ENCODE measurements at places on chromosomes 6 and 20. TPM values are rescaled to one million over a fixed set of nuclear protein-coding genes. Genes with fewer than 3 reads are reported as not detected.

EYA2 gene
- total RNA-seq = 0.10 TPM

PPP1R3G gene
- 2.0 TPM for total RNA-seq

VPS16 gene
- total RNA-seq = 58.4 TPM

SLC22A16 gene
- total RNA-seq = not detected

PAX1 gene
- total RNA-seq = not detected

PLAGL2 gene
- total RNA-seq = 6.0 TPM

FRK gene
- total RNA-seq = 1.8 TPM

COL9A1 gene
- not detected for total RNA-seq

- DNase-seq = no peak
These were observed 17.1 kb downstream of the TRIM27 start for GRCh38 chr6:28906669-28907068.

GRCh38 chr6:100455230-100456124, 9.2 kb downstream of the SIM1 start:
- no peak for DNase-seq

DNA sequence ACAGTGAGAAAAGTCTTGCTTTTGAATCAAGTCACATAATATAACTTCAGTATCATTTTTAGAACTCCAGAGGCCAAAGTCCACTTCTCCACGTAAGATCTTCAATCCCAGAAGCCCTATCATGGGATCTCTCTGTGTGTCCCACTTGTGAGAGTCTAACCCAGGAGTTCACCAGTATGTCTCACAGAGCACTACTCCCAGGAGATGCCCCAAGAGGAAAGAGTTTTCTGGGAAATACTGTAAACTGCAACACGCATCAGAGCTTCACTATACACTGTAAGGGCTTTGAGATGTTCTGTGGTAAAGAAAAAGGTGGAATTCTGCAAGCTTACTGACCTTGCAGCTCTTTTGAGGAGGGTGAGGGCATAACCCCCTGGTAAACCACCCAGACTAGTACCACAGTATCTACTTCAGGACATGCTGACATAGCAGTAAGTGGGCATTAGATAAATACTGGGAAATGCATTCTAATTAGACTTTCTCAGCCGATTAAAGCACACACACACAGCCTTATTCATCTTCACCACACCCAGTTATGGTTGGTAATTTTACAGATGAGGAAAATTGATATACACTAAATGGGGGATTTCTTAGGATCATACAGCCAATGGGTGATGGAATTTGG, 12.3 kb downstream of the DCBLD1 start:
- no peak for DNase-seq

GRCh38 chr6:143485967-143486366, 25.6 kb downstream of the FUCA2 start:
- no peak for DNase-seq

- no peak for DNase-seq
These were observed 700.9 kb downstream of the COL12A1 start for GRCh38 chr6:74504941-74505340.

DNA sequence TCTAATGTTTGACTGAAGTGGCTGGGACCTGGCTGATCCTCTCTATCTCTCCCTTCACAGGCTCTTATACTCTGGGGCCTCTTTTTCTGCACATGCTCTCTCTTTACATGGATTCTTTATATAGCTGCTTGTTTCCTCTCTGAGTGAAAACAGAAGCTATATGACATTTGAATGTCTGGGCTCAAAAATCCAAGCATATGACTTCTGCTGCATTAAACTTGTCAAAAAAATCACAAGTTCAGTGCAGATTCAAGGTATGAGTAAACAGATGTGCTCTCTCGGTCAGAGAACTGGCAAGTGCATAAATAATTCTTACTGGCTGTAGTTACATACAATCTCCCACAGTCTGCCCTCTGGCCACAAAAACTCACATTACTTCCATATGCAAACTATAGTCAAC, 96.6 kb downstream of the LCA5 start:
- no peak for DNase-seq

DNA sequence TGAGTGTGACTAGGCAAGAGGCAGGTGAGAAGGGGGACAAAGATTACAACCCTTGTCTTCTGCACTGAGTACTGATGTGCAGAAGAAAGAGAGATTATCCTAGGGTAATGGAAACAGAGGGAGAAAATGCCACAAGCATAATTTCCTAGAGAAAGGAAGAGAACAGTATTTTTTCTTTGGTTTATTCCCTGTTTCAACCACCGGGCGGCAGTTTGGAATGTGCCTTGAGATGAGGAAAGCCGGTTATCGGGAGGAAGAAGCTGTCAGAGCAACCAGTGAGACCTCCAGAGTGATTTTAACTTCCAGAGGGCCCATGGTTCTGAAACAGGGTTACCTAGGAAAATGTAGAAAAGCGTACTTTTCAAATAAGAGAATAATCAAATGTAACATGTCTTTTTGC, 121.4 kb downstream of the REV3L start:
- DNase-seq = peak; percentile 48

GRCh38 chr6:105675715-105676397, 273.0 kb upstream of the PREP start:
- peak; percentile 99 for DNase-seq

DNA sequence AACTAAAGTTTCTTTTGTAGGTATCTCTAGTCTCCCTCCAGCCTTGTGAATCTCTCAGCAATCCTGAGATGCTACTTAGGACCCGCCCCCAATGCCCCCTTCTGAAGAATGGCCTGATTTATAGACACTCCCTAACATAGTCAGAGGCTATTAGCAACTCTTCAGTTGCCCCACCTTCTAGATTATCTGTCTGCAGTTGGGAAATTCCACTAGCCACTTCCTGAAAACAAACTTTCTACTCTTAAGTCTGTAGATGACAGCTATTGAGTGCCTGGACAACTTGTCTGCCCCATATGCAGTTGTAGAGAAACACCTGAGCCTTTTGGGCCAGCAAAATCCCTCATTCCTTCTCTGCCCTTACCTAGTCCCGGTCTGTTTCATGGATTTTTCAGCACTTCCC, 188.2 kb upstream of the PREP start:
- peak; percentile 85 for DNase-seq

DNA sequence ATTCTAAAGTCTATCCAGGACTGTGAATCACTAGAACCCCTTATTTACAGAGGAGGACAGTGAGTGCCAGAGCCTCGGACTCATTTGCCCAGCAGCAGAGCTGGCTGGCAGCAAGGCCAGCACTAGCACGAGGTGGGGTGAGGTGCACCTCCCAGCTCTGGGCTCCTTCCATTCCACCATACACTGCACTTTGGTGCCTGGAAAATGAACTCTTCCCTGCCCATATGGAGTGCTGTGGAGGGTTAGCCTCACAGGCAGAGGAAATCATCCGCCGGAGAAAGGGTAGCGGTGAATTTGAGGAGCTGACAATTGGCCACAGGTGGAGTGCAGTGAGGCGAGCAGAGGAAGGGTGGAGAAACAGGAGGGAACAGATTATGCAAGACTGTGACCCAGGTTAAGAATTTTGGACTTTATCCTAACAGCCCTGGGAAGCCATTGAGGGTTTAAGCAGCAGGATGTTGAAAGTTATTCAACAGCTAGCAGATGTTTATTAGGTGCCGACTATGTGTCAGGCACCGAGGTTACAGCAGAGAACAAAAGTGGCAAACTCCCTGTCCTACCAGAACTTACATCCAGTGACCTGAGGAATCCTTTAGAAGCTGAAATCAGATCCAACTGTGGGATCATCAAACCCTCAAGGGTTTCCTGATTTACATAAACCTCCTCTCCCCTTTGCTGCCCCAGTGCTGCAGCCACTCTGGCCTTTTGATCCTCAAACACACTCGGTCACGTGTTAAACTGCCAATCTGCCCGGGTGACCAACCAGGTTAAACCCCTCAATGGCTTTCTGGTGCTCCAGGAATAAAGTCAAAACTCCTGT, 6.2 kb downstream of the TRIM26 start:
- DNase-seq = peak; percentile 19

DNA sequence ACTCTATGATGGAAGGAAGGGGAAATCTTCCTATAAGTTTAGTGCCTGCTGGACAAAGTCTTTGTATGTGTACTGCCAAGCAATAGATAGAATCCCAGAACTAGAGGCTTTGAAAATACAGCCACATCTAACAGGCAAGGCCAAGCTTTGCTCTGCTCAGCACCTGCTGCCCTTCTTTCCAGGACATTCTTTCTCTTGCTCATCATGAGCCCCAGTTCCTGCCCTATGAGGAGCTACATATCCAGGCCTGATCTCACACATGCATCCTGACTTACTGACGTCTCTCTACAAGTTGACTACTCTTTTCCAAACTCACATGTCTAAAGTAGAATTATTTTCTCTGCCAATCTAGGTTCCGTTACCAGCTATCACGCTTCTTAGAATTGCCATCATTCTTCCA, 64.5 kb upstream of the ENPP5 start:
- no peak for DNase-seq

DNA sequence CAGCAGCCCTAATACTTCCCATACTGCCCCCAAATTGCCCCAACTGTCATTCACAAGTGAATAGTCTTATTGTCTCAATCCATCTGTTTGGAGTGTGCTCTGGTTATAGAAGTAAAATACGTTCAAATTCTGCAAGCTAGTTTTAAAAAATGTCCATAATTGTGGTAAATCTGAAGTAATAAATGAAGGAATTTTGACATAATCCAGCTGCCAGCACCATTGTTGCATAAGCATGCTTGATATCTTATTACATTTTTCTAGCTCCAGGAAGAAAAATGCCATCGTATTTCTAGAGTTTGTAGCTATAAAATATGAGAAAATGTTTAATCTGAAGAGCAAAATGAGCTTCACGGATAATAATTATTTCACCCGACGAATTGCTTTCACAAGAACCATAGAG, 664.7 kb downstream of the RFPL4B start:
- DNase-seq = peak; percentile 29

DNA sequence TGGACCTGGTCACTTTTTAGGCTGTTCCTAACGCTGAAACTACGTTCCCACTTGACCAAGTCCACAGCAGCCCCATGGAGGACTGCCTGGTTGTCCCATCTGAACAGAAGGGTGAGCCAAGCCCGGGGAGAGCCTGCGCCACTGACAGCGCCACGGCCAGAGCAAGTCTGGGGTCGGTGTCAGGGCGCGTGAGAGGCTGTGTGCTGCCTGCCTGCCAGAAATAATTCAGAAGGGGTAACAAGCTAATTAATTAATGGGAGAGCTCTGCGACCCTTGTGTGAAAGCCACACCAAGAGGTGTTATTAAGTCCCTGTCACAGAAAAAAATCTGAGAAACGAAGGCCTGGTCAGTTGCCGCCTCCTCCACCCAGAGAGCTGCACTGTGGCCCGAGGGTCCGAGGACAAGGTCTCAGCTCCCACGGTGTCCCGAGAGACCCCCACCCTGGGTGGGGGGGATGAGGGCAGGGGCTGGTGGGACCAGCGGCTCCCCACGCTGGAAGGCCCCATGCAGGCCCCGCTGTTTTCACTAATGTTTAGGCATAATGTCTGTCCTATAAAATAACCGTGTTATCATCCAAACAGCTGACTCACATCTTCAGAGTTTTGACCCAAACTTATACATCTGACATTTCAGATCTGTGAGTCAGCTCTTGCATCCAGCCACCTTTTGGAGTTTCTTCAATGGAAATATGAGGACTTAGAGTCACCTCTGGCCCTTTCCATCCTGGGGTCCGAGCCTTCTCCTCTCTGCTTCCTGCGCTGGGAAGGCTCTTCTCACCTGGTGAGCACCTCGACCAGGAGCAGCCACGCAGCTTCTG, 58.5 kb downstream of the DLL1 start:
- DNase-seq = peak; percentile 62

- no peak for DNase-seq
These were observed 539.1 kb upstream of the MARCKS start for GRCh38 chr6:113317891-113318574.

DNA sequence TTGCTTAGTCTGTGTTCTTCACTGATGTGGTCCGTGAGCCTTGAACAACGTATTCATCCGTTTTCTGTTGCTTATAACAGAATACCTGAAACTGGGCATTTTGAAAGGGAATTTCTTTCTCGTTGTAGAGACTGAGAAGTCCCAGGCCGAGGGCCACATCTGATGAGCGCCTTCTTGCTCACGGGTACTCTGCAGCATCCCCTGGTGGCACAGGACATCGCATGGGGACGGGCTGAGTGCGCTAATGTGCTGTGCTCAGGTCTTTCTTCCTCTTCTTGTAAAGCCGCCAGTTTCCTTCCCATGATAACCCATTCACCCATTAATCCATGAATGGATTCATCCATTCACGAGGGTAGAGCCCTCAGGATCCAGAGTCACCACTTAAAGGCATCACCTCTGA, 161.0 kb downstream of the NFATC2 start:
- DNase-seq = no peak

DNA sequence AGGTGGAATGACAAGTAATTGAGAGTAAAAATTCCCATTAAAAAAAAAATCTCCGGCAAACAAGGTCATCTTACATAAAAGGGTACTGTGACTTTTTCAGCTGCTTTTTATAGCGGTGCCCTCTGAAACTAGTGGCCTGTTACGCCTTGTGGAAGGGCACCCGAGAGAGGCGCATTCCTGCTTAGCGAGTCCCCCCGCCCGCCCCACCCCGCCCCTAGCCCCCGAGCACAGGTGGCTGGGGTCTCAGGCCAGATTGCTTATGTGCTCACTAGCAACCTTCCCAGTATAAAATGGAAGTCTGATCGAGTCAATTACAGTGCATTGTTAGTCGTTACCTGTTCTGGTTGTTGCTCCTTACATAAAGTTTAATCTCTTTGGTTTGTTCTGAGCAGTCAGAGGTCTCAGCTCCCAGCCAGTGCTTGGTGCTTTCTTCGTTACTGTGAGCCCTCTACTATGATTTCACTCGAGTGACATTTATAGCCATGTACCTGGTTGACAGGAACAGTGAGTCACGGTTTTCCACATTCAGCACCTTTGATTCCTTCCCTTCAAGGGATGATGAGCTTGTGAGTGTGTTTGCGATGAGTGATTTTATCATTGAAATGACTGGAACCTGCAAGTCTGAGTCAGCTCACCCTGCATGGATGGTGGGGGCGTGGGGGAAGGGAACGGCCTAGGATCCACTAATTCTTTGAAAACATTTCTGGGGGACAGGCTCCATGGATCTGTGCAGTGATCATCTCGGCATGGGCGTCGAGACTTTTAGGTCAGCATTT, 47.6 kb downstream of the ZDHHC14 start:
- DNase-seq = no peak

DNA sequence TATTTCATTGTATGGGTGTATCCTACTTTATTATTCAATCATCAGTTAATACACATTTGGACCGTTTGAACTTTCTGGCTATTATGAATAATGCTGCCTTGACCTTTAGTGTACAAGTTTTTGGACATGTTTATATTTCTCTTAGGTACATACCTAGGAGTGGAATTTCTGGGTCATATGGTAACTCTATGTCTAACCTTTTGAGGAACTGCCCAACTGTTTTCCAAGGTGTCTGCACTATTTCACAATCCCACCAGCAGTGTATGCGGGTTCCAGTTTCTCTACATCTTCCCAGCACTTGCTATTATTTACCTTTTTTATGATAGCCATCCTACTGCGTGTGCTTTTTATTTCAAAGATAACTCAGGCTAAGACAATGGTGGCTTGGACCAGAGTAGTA, 14.3 kb upstream of the SLC13A3 start:
- no peak for DNase-seq

- no peak for DNase-seq
These were observed 501.7 kb downstream of the UTRN start for GRCh38 chr6:144786825-144787224.
